ENCODE measurements at places on chromosomes 3 and 15.

- peak; percentile 79 for DNase-seq
Measured at GRCh38 chr3:128497305-128498126, 4.5 kb upstream of the GATA2 start.

GRCh38 chr3:106068795-106069194 is 200.0 kb upstream of the CBLB start:
- no peak for DNase-seq

DNA sequence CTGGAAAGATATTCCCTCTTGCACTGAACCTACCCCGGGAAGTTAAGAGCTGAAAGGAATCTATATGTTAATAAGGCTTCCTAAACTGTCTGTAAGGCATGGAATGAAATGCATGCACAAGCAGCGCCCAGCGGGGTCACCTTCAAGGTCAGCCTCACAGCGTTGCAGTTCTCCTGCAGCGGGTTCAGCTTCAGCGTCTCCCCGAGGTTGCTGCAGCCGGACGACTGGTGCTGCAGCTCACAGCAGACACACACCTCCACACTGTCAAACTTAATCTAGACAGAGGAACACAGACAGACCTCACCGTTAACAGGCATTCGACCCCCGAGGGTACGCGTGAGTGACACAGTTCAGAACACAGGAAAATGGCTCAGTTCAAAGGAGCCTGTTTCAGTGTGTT is 73.3 kb downstream of the NSMCE3 start:
- DNase-seq, result no peak

- no peak for DNase-seq
Measured at GRCh38 chr15:100890051-100890720, 10.6 kb downstream of the ALDH1A3 start.

GRCh38 chr3:53566461-53567145 is 72.2 kb downstream of the CACNA1D start:
- DNase-seq, result no peak

GRCh38 chr15:64315216-64315615 is 40.8 kb downstream of the CSNK1G1 start:
- DNase-seq, result no peak

GRCh38 chr3:183224180-183224970 is 28.7 kb upstream of the B3GNT5 start:
- DNase-seq, result peak; percentile 67

GRCh38 chr3:98027085-98027446 is 8.0 kb downstream of the GABRR3 start:
- DNase-seq, result no peak

- DNase-seq, result no peak
Measured at GRCh38 chr3:53337167-53337940, 10.0 kb downstream of the DCP1A start.

GRCh38 chr3:129176051-129176450 is 7.6 kb downstream of the CNBP start:
- no peak for DNase-seq

GRCh38 chr3:50068134-50068533 is 20.6 kb upstream of the RBM5 start:
- no peak for DNase-seq

GRCh38 chr3:105513042-105513441 is 146.3 kb downstream of the ALCAM start:
- no peak for DNase-seq

DNA sequence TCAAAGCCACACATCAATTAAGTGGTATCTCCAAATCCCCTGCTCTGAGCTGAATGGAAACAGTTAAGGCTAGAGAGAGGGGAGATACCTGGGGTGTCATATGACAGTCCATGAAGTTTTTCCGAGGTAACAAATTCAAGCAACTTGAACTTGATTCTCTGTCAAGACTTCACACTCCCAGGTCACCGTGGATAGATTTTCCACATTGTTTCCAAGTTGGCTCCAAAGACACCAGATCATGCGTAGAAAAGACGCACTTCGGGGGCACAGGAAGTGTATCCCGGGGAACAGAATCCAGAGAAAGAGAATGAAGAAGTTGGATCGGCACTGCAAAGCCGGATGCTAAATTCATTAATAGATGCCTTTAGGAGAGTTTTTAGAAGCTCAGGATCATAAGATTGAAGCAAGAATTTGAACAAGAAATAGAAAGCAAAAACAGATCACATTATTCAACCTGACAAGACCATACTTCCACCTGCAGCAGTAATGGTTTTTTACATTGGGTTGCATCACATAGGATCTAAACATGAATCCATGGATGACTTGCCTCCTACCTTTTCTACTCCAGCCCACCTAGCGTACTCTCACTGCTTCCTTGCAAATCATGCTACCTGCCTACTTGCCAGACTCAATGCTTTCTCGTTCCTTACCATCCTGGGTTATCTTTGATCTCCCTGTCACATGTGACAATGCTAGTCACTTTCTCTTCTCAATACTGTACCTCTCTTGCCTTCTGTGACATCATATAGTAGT is 253.0 kb upstream of the ADAMTS9 start:
- no peak for DNase-seq

DNA sequence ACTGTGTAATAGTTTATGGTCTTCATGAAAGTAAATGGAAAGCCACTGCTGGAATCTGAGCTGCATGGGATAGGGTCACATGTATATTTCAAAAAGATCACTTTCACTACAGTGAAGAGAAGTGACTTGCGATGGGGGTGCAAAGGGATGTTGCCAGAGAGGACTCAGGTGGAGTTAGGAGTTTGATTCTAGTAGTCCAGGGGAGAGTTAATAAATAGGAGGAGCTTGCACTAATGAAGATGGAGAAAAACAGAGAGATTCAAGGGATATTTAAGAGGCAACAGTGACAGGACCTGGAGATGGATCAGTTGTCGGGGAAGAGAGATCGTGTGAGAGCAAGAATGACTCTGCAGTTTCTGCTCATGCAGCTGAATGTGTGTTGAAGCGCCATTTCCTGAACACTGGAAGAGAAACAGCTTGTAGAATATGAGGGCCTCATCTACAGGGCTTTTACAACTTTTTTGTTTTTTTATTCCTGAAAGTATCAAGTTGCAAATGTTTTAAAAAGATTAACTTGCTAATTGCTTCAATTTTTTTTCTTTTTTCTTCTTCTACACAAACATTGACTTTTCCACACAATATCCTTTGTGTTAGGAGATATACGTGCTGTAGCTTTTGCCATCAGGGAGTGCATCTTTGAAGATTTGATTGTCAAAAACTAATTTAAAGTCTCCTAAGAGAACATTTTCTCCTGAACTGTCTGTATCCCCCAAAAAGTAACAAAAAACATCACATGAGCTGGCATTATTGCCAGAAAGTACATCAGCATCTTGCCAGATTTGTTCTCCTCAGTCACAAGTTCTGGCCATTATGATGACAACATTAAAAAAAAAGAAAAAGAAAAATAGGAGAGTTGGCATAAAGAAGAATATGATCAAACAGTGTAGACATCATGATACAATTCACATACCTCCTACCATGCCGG is 37.5 kb downstream of the SETMAR start:
- DNase-seq, result no peak

DNA sequence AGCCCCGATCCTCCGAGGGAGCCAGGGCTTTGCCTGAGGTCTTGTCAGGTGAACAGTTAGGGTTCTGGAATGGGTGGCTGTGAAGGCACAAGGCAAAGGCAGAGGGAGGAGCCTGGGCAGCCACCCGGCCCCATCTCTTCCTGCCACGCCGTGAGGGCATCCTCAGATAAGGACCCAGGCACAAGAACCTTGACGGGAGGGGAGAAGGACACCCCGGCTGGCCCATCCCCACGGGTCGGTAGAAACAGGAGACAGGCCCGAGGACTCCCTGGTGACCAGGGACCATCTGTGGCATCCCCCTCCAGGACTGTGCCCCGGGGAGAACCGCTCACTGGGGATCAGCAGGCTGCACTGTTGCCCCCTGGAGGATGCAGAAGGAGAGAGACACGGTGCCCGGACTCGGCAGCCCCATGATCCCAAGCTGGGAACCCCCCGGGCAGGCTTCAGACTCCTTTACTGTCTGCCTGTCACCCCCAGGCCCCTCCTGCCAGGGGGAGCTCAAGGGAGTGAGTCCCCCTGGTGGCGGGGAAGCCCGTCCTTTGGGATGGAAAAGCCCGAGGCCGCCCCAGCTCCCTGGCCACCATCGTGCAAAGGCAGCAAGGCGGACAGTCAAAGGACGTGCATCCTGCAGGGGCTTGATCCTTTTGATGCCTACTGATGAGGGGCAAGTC is 12.3 kb upstream of the PCSK6 start:
- DNase-seq, result peak; percentile 66

GRCh38 chr15:43520138-43520537 is 2.7 kb downstream of the MAP1A start:
- no peak for DNase-seq

DNA sequence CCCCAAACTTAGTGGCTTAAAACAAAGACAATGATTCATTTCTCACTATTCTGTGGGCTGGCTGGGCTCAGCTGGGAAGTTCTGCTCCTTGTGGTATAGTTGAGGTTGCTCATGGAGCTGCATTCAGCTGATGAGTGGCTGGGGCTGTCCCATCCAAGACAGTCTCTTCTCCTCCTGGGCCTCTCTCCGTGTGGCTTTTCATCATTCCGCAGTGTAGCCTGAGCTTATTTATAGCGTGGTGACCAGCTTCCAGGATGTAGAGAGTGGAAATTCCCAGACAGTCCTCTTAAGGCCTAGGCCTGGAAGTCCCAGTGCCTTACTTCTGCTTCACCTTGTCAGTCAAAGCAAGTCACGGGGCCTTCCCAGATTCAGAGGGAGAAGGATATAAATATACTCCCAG is 136.7 kb upstream of the DAZL start:
- DNase-seq, result peak; percentile 22

- DNase-seq, result no peak
Measured at GRCh38 chr15:67556976-67557570, 14.6 kb downstream of the MAP2K5 start.

DNA sequence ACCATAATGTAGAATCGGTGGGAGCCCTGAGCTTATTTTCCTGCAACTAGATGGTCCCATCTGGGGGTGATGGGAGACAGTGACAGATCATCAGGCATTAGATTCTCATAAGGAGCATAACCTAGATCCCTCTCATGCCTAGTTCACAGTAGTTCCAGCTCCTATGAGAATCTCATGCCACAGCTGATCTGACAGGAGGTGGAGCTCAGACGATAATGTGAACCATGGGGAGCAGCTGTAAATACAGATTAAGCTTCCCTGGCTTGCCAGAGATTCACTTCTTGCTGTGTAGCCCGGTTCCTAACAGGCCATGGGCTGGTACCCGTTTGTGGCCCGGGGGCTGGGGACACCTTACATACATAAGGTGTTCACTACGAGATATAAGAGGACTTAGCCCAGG is 67.5 kb upstream of the LRRFIP2 start:
- no peak for DNase-seq

- DNase-seq, result no peak
Measured at GRCh38 chr3:102398176-102398575, 36.6 kb upstream of the ZPLD1 start.

GRCh38 chr15:40511472-40512133 is 40.8 kb downstream of the CHST14 start:
- peak; percentile 12 for DNase-seq

- no peak for DNase-seq
Measured at GRCh38 chr3:127682561-127682960, 9.8 kb downstream of the ABTB1 start.

GRCh38 chr15:81327516-81327915 is 3.6 kb upstream of the STARD5 start:
- no peak for DNase-seq

- DNase-seq, result no peak
Measured at GRCh38 chr15:69181424-69181823, 21.0 kb downstream of the GLCE start.

GRCh38 chr3:194986208-194987043 is 284.5 kb downstream of the XXYLT1 start:
- DNase-seq, result peak; percentile 13

DNA sequence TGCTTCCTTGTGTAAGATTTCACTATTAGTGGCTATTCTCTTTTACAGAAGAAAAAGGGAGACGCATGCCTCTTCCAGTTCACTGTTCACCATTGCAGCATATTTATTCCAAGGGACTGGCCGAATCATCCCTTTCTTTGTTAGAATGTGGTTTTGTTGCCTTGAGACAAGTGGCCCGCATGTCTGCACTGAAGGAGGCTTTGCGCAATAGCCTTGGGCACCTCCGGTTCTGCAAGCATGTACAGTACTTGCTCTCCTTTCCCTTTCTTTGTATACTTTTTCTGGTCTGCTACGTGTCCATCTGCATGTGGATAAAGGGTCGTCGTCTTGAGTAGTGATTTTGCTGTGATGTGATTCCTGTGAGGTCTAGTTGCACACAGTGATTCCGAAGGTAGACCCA is 43.0 kb downstream of the FLNB start:
- no peak for DNase-seq

DNA sequence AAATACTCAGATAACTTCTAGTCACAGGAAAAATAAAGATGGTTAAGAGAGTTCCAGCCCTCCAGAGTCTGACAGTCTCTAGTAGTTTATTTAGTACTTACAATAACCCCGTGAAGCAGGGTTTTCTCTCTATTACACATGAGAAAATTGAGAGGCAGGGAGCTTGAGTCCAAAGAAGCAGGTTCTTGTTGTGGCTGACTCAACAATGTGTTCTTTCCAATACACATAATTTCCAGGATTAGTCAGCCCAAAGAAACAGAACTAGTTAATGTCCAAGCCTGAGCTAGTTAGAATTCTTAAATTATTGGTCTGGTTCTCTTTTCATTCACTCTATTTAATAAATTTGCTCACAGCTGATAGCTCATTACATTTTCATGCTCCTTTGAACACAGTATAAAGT is 49.9 kb downstream of the ALDH1A2 start:
- no peak for DNase-seq

GRCh38 chr3:169787120-169787519 is 13.9 kb downstream of the MYNN start:
- DNase-seq, result no peak
